ENCODE measurements at places on chromosomes 2 and 18. TPM values are rescaled to one million over a fixed set of nuclear protein-coding genes. Genes with fewer than 3 reads are reported as not detected.

ONECUT2 gene
- total RNA-seq, result 2.6 TPM

DNA sequence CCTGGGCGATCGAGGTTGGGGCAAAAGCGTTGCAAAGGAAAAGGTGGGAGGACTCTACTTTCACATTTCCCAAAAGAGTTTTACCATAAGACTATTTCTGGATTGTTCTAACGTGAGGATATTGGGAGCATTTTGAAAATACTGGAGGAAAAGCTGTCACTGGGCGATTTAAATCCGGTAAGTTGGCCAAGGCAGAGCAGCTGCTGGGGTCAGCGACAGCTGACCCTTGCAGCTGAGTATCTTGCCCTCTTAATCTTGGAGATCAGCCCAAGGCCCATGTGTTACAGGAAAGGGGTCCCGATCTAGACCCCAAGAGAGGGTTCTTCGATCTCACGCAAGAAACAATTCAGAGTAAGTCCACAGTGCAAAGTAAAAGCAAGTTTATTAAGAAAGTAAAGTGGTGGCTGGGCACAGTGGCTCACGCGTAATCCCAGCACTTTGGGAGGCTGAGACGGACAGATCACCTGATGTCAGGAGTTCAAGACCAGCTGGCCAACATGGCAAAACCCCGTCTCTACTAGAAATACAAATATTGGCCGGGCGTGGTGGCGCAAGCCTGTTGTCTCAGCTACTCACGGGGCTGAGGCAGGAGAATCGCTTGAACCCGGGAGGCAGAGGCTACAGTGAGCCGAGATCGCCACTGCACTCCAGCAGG lies 964 bp upstream of the ST3GAL5 start:
- H3K36me3 ChIP-seq, result no peaks in the 10 kb centered on the region
- peaks cover 26% of the 10 kb centered on the region for H3K4me1 ChIP-seq
- peak overlapping the region; percentile 78 for H3K27ac ChIP-seq
- no peaks in the 10 kb centered on the region for H3K27me3 ChIP-seq
- peak overlapping the region; percentile 57 for H3K4me3 ChIP-seq

DNA sequence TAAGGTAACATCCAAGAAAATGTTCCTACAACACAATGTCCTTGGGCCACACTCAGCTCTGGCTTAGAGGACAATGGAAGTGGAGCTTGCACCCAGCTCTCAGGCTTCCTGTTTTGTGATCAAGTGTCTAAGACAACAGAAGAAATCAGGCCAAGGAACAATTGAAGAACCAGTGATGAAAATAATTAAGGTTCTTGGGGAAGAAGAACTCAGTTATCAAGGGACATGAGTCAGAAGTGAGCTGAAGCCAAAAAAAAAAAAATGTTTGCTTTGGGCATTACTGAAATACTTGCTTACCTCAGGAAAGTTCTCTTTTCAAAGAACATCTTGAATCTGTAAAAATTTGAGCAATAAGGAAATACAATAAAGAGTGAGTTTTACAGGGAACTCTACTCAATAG lies 299.0 kb downstream of the FBXO15 start:
- no peaks in the 10 kb centered on the region for H3K36me3 ChIP-seq
- H3K4me3 ChIP-seq, result no peak overlapping the region

CHRND gene
- not detected for total RNA-seq

DNA sequence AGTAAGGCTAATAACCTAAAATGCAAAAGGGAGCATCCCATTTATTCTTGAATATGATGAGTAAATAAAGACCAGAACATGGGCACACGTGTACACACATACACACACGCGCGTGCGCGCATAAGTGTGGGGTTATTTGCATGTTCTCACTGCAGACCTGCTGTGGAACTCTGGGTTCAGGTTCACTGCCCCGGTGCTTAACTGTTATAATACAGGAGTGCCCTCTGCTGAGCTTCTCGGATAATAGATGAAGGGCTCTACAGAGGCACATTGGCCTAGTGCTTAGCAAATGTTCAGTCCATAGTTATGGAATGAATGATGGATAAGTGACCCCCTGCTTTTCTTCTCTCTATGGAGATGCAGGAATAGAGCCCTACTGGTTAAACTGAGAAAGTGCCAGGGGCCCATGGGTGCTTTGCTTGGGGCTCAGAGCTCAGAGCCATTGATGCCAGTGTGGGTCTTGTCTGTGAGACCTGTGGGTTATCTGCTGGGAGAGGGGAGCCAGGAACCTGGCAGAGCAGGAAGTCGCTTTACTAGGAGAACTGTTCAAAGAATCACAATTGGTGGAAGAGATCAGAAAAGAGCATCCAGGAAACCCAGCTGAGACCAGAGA lies 3.6 kb upstream of the ARL4C start:
- H3K4me1 ChIP-seq, result peaks cover 9% of the 10 kb centered on the region
- H3K27me3 ChIP-seq, result no peaks in the 10 kb centered on the region
- DNase-seq, result peak; percentile 58
- H3K4me3 ChIP-seq, result no peak overlapping the region
- H3K36me3 ChIP-seq, result no peaks in the 10 kb centered on the region

DOK1 gene
- total RNA-seq, result 15.3 TPM

TMEM247 gene
- not detected for total RNA-seq

- no peak overlapping the region for H3K27ac ChIP-seq
- no peak overlapping the region for H3K4me3 ChIP-seq
- no peaks in the 10 kb centered on the region for H3K4me1 ChIP-seq
- no peaks in the 10 kb centered on the region for H3K36me3 ChIP-seq
- no peaks in the 10 kb centered on the region for H3K27me3 ChIP-seq
Observed at GRCh38 chr18:63078471-63078870, 241.1 kb downstream of the BCL2 start.

CTNNA2 gene
- total RNA-seq, result 29.3 TPM

C2orf80 gene
- total RNA-seq, result not detected
